Stimulated activated CD4-positive, alpha-beta T cell treated with anti-CD3 and anti-CD28 coated beads, Interleukin-12 subunit alpha, Interleukin-12 subunit beta, amount 100 ng/mL, for 24 hours (primary cell): ENCODE measurements at places on chromosomes 12 and 14.

GRCh38 chr12:126425264-126425663 lies 1360.0 kb downstream of the AACS start:
- no peak for DNase-seq

DNA sequence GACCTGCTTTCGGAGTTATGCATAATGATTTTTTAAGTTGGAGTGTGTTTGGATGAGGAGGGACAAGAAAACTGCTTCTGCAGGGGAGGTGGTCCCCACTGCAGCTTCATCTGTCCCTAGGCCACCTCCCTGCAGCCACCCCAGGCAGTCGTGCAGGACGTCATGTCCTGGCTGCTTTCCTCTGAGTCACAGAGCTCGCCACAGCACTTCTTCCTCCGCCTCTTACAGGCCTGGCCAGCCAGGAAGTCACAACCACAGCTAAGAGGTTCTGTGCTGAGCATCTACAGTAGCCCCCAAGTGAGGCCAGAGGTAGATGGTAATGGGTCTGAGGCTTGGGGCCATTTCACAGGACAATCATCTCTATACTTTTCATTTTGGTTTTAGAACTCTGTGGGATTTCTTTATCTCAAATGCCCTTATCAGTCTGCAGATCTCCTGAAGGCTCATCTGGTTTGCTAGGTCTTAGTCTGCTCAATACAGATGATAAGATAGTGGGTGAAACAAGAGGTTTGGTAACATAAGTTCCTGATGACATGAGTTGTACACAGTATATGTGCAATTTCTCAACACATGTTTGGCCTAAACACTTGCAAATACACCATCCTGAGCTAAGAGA lies 106.4 kb downstream of the ARF6 start:
- peak; percentile 43 for DNase-seq

- DNase-seq: no peak
Observed at GRCh38 chr12:2490831-2491230, 303.9 kb upstream of the FKBP4 start.

- no peak for DNase-seq
Observed at GRCh38 chr12:13114251-13115052, 11.0 kb upstream of the GSG1 start.

- no peak for DNase-seq
Observed at GRCh38 chr12:120183211-120183631, 11.3 kb downstream of the GCN1 start.

DNA sequence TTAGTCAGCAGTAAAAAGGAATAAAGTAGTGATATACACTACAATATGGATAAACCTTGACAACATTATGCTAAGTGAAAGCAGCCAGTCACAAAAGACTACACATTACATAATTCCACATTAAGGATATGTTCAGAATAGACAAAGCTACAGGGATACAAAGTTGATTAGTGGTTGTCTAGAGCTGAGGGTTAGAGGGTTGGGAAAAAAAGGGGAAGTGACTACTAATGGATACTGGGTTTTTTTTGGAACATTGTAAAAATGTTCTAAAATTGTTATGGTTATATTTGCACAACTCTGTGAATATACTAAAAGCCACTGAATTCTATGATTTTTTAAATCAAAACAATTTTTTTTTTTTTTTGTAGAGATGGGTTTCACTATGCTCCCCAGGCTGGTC lies 4.8 kb upstream of the NGDN start:
- no peak for DNase-seq

GRCh38 chr12:52820521-52820920 lies 6.6 kb upstream of the KRT4 start:
- DNase-seq: no peak

GRCh38 chr12:79782172-79782900 lies 91.6 kb upstream of the PAWR start:
- DNase-seq: no peak

- no peak for DNase-seq
Observed at GRCh38 chr12:46360908-46361666, 11.5 kb downstream of the SLC38A2 start.

- no peak for DNase-seq
Observed at GRCh38 chr14:51458563-51458955, 193.2 kb upstream of the FRMD6 start.

DNA sequence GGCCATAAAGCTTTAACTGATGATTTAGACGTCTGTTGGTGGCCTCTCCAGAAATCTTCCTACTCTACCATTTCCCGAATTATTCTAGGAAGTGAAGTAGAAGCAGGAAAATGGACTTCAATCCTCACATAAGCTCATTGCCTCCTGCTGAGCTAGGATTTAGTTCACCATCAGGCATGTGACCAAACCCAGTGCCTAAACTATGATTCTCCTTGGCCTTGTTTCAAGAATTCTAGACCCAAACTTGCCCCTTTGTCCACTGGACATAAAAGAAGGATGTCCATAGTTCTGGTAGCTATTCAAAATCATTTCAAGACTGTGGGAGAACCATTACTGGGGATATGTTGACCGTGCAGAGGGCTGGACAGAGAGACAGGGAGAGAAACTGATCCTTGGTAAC lies 105.8 kb downstream of the C12orf50 start:
- no peak for DNase-seq

DNA sequence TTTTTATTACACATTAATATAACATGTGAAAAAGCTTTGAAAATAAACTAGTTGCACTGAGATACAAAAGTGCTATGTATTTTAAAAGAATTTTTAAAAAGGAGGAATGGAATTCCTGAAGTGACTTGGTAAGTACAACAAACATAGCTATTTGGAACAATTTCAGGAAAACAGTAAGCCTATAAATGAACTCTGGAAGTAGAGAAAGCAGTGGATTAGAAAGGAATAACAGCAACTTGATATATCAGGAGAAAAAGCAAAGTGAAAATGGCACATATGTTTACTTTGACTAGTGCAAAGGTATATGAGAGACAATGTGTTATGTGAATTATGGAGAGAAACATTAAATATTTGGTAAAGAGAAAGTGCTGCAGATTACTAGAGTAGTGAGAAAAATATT lies 811.7 kb downstream of the C12orf50 start:
- DNase-seq: no peak
